ENCODE measurements at places on chromosomes 2 and 18.
A peak's percentile ranks its signal among the peaks of the same experiment; 100 is the strongest.

DNA sequence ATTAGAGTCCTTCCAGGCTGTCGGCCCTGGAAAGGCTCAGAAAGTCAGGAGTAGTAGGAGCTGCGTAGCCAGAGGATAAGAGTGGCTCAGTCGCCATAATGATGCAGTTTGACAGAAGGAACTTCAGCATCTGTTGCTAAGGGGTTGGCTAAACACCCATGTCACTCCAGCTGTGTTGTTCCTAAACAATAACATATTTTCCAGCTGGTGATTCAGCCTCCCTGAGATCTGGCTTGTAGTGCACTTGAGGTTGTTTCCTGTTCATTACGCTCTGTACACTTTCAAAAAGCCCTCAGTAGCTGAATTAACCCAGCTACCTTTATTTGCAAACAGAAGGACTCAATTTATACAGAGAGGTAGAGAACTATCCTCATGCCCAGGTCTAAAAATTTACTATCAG, 39.7 kb upstream of the EPAS1 start:
- no peak for DNase-seq

- DNase-seq = no peak
Observed at GRCh38 chr2:54574107-54574859, 118.2 kb downstream of the SPTBN1 start.

GRCh38 chr2:238704471-238705225, 143.2 kb upstream of the TWIST2 start:
- DNase-seq = no peak

GRCh38 chr2:191560411-191560980, 117.4 kb upstream of the NABP1 start:
- DNase-seq = no peak

GRCh38 chr18:58221060-58221725, 177.2 kb downstream of the NEDD4L start:
- no peak for DNase-seq

DNA sequence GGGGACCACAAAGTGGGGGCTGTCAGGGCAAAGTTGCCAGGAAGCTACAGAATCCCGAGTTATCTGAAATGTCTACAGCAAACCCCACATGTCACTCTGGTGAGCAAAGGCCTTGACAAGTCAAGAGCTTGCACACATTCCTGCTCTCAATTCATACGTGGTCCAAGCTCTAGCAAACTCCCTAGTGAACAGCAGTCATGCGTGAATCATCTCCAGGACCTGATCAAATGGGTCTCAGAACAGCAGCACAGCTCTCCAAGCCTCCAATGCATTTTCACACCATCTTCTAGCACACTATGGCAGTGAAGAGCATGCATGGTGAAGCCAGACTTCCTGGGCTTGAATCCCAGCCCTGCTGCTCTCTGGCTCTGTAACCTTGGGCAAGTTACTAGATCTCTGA, 68.5 kb downstream of the MYO5B start:
- no peak for DNase-seq

- no peak for DNase-seq
Observed at GRCh38 chr2:217847115-217847514, 155.7 kb downstream of the TNS1 start.

DNA sequence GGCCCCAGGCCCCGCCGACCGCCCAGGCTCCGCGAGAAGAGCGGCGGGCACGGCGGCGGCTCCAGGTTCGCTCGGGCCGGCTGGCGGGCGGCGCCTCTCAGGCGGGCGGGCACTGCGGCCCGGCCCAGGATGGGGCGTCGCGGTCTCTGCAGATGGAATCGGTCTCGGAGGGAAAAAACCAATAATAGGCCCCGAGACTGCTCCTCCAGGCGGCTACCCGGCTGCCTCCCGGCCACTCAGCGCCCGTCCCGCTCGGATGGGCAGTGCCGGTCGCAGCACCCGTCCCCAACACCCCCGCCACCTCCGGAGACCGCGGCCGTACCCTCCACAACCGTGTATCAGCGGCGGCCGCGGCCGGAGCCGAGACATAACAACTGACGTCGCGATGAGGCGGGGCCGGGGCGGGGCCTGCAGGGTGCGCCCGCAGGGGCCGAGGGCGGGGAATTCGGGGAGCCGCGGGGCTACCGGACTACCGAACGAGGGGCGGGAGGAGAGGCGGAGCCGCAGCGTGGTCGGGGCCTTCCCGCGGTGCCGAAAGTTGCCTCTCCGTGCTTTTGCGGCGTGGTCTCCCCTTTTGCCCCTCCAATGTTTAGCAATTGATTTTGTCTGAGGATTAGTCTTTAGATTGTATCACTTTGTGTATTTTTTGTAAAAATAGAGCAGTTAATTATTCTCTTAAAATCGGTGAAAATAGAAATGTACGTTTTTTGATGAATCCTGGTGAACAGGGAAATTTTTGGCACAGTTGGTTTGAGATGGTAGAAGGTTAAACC, at the start of gene RNF103:
TSS of gene RNF103 (minus strand) at position 372 of the 773 bp plus-strand sequence. CDS start 979 bp downstream, outside the sequence.
- peak; percentile 85 for DNase-seq

DNA sequence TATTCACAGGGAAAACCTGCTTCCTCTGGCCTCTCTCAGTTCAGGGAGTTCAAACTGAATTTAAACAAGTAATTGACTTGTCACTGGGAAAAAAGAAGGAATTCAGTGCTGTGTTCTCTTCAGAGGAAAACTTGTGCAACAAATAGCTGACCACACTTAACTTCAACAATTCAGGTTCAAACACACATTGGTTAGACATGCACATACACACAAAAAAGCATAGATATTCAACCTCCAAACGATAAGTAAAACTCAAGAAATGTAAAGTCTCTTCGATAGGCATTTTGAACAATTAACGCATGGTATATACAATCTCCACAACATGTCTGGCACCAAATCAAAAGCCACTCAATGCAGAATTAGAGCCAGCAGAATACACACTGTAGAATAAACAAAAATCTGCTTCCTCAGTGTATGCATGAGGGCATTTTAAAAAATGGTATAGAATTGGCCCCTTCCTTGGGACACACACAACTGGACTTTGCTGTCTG, 269.0 kb downstream of the TCF4 start:
- no peak for DNase-seq

Data from activated naive CD8-positive, alpha-beta T cell treated with anti-CD3 and anti-CD28 coated beads, Interleukin-2, amount 50 U/mL, for 16 hours (primary cell).